ENCODE measurements at places on chromosomes 13 and 19.

DNA sequence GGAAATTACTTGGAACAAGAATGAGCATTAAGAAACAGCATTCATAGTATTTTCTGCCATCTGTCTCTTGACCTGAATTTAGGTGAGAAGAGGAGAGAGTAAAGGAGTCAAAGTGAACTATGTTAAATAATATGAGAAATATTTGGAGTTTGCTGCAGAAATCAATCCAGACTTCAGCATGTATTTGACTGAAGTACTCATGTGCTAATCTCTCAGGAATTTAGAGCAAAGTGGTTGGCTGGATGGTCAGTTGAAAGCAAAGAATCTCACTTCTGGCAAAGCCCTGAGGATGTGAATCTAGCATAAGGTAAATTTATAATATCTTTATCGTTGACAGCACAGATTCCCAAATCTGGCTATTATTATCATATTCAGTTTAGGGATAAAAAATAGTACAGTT is 394.3 kb downstream of the PCDH17 start:
- DNase-seq, result no peak

DNA sequence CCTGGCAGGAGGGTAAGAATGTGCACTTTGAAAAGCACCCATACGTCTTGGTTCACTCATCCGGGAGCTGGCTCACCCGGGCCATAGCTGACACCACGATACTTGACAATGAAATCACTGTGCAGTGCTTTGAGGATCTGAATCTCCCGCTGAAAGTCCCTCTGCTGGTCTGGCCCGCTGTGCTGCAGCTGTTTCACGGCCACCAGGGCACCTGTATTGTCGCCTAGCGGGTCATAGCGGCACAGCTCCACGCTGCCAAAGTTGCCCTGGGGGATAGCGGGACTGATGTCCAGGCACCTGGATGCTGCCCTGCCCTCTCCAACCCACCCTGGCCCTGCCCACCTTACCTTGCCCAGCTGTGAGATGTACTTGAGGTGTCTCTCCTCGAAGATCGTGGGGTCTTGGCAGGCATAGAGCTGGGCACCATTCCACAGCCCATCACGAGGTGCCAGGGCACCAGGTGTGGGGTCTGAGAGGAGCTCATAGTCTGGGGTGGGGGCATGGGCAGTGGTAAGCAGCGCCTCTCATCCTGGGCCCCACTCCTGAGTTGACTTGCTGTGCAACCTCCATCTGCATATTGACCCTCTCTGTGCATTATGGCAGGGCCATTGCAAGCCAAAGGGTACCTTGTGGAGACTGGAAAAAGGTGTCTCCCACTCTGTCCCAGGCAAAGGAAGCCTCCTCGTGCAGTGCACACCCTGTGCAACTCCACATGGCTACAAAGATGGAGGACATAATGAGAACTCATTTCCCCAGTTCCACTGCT is 11.3 kb upstream of the INSL3 start:
- DNase-seq, result no peak

- no peak for DNase-seq
Measured at GRCh38 chr19:32890841-32891240, 21.3 kb upstream of the SLC7A9 start.

- DNase-seq, result no peak
Measured at GRCh38 chr13:46522748-46523030, 30.3 kb upstream of the LRCH1 start.
